ENCODE measurements at places on chromosomes 6 and 20.
A peak's percentile ranks its signal among the peaks of the same experiment; 100 is the strongest.

- no peak for DNase-seq
Measured at GRCh38 chr6:18784794-18785193, 397.6 kb downstream of the RNF144B start.

DNA sequence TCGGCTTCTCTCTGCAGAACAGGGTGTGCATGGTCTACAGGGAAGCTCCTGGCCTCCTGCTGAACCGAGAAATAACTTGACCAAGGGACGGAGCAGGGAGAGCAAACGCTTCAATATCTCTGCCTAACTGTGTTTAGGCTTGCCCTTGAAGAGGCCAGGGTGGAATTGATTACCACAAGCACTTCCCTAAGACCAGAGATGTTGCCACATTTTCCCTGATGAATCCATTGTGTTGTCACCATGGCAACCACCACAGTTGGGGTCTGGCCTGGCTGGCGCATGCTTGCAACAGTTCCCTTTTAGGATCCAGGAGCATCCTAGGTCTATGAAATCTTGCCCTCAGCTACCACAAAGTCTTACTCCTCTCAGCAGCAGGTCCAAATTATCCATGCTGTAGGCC is 213.5 kb upstream of the SULF2 start:
- no peak for DNase-seq

GRCh38 chr20:63265891-63266515 is 6.6 kb upstream of the ARFGAP1 start:
- DNase-seq: no peak

- DNase-seq: no peak
Measured at GRCh38 chr6:45054610-45055009, 273.5 kb upstream of the RUNX2 start.

GRCh38 chr20:63580796-63581461 is 6.9 kb upstream of the HELZ2 start:
- DNase-seq: peak; percentile 59

DNA sequence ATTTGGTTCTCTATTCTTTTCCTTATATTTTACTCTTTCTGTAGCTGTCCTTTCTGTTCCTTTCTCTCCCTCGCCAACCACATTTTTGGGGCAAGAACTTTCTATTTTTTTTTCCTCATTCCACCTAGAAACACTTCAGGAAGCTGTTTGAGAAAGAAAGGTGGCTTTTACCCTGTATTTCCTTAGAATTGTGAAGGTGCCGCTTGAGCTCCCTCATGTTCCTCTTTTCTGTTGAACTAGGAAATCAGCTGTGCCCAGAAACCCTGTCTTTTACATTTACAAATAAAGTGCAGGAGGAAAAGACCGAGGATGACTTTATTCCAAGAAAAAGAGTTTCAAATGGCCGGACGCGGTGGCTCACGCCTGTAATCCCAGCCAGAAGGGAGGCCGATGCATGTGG is 38.2 kb downstream of the OR2B2 start:
- DNase-seq: no peak

- DNase-seq: no peak
Measured at GRCh38 chr6:127824061-127824460, 76.8 kb downstream of the THEMIS start.

DNA sequence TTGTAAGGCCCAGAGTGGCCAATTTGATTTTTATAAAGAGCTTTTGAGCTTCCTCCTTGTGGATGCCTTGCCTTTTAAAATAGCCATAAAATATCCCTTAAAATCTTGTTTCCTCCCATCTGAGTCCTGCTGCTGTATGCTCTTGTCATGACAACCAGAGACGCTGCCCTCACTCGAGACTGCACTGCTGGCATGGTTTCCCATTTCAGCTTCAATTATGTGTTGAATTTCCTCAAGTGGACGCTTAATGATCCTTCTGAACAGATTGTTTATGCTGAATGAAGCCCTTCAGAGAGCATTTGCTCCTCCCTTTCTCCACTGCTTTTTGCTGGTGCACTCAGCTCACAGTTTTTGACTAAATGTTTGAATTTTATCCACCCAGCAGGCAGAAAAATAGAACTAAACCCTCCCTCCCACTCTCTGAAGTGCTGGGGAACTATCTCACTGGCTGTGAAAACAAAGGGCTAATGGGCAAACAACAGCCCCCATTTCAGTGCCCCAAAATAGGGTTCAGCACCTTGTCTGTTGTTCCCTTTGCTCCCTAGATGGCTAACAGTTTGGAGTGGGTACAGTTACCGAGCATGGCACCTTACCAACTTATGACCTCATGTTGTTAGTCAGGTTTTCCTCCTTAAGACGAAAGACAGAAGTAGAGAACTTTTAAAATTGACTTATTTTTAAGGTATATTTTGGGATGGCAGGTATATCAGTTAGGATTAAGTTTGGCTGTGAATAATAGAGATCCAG is 45.5 kb upstream of the RNF8 start:
- no peak for DNase-seq

- DNase-seq: no peak
Measured at GRCh38 chr6:3518356-3519190, 61.7 kb upstream of the SLC22A23 start.

DNA sequence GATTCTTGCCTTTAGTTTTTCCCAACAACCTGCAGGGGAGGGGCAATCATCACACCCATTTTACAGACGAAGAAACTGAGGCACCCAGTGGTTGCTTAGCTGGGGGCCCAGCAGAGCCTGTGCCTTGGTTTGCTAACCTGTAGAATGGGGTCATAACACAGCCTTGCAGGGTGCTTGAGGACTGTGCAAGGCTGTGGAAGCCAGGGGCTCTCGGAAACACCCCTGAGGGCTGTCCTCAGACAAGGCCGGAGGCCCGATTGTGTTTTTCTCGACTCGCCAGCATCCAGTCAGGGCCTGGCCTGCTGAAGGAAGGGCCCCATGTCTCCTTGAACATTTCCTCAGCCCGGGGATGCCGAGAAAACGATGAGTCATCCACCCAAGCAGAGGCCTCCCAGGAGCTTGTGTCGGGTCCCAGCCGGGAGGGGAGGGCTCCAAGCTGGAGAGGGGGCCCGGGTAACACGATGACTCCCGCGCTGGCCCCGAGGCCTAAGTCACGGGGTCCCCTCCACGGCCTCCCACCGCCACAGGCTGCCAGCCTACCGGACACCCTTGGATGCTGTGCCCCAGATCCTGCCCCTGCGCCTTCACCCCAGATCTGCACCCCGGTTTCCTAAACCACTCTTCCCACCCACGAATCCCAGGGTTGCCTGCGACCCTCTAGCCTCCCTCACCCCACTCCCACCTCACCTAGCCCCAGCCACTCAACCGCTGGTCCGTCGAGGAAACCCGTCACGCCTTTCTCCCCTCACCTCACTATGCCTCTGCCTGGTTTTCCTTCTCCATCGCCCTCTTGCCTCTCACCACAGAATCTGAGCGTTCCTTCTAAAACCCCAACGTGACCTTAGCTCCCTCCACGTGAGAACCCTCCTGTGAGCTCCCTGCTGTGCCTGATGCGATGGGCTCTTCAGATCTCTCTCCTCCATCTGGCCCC is 10.6 kb downstream of the NOL4L start:
- DNase-seq: peak; percentile 44

DNA sequence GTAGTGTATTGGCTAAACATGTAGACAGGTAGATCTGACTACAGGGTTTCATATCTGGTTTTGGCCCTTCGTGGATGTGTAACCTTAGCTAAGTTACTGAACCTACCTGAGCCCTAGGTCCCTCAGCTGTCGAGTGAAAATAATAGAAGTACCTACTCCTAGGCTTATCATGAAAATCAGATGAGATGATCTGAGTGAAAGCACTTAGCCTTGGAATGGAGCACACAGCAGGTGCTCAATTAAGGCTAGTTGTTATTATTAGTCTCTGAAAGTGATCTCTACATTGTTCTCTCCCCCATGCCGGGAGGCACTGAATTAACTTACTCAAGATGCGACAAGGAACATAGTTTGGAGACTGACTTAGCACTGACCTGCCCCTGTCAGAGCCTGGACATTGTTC is 174.7 kb upstream of the ZNF217 start:
- no peak for DNase-seq

- DNase-seq: no peak
Measured at GRCh38 chr20:2845607-2846006, 5.1 kb downstream of the VPS16 start.

- DNase-seq: no peak
Measured at GRCh38 chr20:50540620-50541605, 30.7 kb downstream of the PTPN1 start.

GRCh38 chr20:54061101-54061881 is 9.1 kb downstream of the BCAS1 start:
- no peak for DNase-seq

- no peak for DNase-seq
Measured at GRCh38 chr6:23532227-23532626, 593.8 kb upstream of the NRSN1 start.

- DNase-seq: no peak
Measured at GRCh38 chr6:79263359-79263758, 28.9 kb upstream of the HMGN3 start.

DNA sequence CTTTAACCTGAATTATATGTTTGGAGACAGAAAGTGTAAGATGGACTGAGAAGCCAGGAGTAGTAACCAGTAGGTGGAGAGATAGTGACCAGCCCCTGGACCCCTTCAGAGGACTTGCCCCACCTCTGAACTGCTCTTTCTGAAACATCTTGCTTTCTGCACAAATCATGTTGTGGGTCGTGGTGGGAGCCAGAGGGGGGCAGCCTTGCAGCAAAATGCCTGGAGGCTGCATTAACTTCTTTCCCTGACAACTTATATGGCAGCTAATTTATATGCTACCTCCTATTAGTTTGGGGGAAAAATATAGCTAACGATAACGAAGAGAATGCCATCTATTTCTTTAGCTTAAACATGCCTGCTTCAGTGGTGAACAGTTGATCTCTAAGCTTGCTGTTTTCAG is 859.8 kb downstream of the MAFB start:
- no peak for DNase-seq

- DNase-seq: no peak
Measured at GRCh38 chr6:99099243-99099642, 151.5 kb upstream of the FBXL4 start.

DNA sequence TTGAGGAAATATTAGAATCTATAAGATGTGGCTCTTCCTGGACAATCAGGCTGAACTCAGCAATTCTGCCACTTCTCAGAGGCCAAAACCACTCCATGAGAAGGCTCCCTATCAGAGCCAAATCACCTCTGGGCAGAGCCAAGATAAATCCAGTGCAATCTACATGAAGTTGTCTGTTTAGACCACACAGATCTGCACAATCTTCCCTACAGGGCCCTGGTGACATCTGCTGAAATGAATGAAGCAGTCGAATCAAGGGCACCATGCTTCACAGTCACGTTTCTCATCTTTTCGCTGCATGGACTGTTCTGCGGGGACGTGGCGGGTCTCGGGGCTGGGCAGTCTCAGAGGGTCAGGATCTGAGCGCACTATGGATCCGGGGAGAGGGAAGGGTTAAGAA is 60.1 kb upstream of the CD93 start:
- DNase-seq: no peak

DNA sequence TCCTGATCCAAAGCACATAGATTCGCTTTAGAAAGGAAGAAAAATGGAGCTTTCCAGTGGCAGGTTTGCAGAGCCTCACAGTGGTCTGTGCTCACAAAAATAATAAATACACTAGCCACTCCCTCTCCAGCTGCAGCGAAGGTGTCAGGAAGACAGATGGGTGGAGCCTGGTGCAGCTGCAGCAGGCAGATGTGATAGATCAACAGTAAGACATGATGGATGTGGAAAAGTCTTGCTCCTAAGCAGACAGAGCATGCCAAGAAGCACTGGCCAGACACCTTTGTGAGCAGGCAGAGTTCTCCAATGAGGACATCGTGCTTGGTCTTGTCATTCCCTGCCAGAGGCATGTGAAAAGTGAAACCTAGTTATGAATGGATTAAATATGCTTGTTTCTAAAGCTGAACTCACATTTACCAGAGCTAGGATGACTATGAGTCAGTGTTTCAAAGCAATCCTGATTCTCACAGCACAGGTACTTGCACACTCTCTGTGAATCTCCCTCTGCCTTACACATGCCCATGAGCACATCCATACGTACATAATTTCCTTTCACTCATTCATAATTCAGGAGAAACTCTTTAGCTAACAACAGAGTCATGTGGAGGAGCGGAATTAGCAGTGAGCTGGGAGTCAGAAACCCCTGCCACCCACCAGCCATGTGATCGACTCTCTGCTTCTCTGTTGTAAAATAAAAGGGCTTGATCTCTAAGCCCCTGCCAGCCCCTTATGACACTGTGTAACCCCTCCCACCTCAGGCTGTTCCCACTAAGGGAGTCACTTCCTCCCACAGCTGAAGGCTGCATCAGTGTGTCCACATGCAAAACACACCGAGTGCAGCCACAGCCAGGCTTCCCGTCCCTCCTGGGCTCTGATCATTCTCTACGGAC is 111.2 kb downstream of the SCML4 start:
- DNase-seq: no peak

- no peak for DNase-seq
Measured at GRCh38 chr6:132892929-132893771, 78.8 kb downstream of the RPS12 start.

- DNase-seq: no peak
Measured at GRCh38 chr6:144935661-144936060, 650.5 kb downstream of the UTRN start.

GRCh38 chr6:44737341-44737740 is 349.8 kb downstream of the CDC5L start:
- DNase-seq: no peak

DNA sequence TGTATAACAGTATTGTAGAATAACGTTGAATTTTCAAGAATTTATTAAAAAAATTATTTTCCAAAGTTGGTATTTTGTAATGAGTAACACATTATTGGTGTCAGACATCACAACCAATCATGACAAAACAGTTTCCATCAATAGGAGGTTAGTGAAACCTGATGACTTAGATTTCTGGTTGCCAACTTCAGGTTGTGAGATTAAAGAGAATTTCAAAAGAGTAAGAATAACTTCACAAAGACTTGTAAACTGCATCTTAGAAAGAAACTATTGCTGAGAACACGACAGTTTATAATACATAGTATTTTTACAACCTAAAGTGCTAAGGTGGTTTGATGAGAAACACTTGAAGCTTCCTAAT is 159.2 kb upstream of the ARG1 start:
- no peak for DNase-seq

- DNase-seq: no peak
Measured at GRCh38 chr6:4786996-4787395, 10.8 kb downstream of the CDYL start.

- no peak for DNase-seq
Measured at GRCh38 chr20:4546786-4547185, 174.9 kb upstream of the PRND start.

DNA sequence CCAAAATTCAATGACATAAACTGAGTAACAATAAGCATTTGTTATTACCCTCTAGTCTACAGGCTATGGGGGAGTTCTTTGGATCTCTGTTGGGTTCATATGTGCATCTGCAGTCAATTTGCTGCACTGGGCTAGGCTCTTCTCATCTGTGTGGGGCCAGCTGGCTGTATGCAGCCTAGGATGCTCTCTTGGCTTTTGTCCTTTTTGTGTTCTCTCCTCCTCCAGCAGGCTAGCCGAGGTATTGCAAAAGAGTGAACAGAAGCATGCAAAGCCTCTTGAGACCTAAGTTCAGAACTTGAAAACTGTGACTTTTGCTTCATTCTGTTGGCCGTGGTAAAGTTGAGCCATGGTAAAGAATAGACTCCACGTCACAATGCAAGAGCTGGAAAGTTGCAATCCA is 62.8 kb upstream of the FOXO3 start:
- DNase-seq: no peak

All from activated CD4-positive, alpha-beta T cell treated with anti-CD3 and anti-CD28 coated beads, Interleukin-2, amount 50 U/mL, for 24 hours (primary cell).